Ascending aorta (tissue), 2 donors: ENCODE measurements at places on chromosomes 5 and 9. TPM values are rescaled to one million over a fixed set of nuclear protein-coding genes. Genes with fewer than 3 reads are reported as not detected.

GBGT1 gene
- 13.4 TPM for total RNA-seq

SLC25A2 gene
- not detected for total RNA-seq

CCL28 gene
- total RNA-seq = not detected

AHRR gene
- total RNA-seq = not detected

OTULINL gene
- 0.21 TPM for total RNA-seq

LRRC70 gene
- 11.8 TPM for total RNA-seq
